ENCODE measurements at places on chromosomes 12 and 14.

DNA sequence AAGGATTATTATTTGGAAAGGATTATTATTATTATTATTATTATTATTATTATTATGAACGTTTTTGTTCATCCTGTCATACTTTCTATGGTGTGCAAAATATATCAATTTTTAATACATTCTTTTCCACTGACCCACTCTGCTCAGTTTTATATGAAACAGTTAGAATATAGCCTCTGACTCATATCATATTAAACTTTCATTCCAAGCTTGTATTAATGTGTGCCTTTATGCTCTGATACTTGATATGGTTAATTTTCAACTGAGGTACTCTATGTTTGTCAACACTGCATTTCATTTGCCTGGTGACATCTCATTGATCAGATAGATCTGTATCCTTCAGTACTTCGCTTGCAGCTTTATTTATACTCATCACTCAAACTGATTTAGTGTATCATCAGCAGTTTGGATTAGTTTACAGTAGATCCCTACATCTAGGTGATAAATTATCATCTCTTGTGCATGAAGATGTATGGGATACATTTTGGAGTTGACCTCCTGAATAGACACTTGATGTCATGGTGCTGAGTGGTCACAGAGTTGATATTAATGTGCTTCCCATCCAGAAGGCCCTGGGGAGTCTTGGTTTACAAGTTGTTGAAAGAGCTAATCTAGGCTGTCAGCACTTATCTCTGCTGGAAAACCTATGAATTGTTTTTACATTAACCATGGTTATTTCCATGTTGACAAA, 271.8 kb downstream of the TRHDE start:
- H3K4me1 ChIP-seq = no peaks in the 10 kb centered on the region
- no peaks in the 10 kb centered on the region for H3K36me3 ChIP-seq
- H3K27ac ChIP-seq = no peak overlapping the region
- DNase-seq = no peak
- no peaks in the 10 kb centered on the region for H3K27me3 ChIP-seq
- H3K4me3 ChIP-seq = no peak overlapping the region

DNA sequence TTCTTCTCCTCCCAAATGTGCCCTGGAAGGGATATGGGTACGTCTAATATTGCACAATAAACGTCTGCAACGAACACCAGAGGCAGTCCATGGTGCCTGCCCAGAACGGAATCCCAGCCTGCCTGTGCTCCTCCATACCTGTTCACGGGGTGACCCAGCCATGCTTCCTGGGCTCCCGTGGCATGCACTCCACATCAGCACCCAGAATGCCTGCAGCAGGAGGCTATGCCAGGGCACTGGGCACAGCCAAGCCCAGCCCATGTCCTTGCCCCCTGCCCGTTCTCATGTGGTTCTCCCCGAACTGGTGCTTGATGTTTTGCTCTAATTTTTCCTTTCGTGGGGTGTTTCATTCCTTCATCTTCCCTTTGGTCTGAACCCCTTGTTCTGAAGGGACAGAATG, 404.3 kb downstream of the BCL11B start:
- H3K4me1 ChIP-seq = no peaks in the 10 kb centered on the region
- H3K4me3 ChIP-seq = no peak overlapping the region
- H3K27me3 ChIP-seq = no peaks in the 10 kb centered on the region
- no peak overlapping the region for H3K27ac ChIP-seq
- DNase-seq = no peak
- H3K36me3 ChIP-seq = no peaks in the 10 kb centered on the region

DNA sequence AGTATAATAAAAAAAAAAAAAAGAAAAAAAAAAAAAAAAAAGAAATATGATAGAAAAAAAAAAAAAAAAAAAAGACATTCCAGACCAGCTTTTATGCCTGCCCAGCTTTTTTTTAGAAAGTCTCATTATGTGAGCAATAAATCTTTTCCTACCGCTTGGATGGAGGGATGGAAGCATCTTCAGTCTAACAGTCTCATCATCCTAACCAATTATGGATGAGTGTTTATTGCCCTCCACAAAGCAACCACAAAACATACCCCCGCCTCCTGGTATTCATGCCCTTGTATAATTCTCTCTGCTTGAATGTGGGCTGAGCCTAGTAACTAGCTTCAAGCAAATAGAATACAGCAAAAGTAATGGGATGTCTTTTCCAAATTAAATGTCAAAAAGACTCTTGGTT, 33.7 kb upstream of the ADAMTS20 start:
- H3K36me3 ChIP-seq = no peaks in the 10 kb centered on the region
- no peak overlapping the region for H3K27ac ChIP-seq
- no peaks in the 10 kb centered on the region for H3K27me3 ChIP-seq
- H3K4me1 ChIP-seq = no peaks in the 10 kb centered on the region
- H3K4me3 ChIP-seq = no peak overlapping the region

DNA sequence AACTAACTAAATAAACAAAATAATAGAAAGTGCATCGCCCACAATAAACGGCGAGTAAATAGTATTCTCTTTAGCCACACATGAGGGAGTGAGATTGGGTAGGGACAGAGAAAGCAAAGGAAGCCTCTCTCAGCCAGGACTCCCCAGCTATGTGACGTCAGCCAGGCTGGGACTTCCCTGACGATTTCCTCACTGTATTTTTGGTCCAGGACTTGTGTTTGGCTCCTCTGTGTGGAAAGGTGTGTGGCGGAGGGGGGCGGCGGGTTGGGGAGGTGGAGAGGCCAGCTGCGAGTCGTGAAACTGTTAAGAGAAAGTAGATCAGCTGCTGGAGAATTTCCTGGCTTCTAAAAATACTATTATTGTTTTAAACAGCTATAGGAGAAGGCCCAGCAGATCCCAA, 1124.6 kb downstream of the AACS start:
- no peak overlapping the region for H3K4me3 ChIP-seq
- peaks cover 15% of the 10 kb centered on the region for H3K27me3 ChIP-seq
- H3K36me3 ChIP-seq = no peaks in the 10 kb centered on the region
- DNase-seq = peak; percentile 39

DNA sequence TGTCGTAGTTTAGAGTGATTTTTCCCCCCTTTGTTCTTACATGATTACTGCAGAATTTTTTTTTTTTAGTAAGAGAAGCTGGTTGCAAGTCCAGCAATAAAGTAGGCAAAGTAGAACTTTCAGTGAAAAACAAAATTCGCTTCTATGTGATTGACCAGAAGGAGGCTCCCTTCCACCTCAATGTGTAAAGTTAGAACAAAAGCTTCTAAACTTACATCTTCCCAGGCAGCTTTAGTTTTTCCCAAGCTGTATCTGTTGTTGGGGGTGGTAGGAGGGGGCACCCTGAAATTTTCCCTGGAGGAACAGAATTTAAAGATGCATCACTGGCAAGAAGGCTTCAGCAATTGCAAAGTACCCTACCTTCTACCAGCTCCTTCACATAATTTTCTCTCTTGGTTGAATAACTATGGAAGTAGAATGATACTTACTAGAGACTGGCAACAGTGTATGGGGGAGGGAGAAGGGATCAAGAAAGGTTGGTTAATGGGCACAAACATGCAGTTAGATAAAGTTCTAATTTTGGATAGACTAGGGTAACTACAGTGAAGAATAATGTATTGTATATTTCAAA, 87.3 kb upstream of the E2F7 start:
- no peaks in the 10 kb centered on the region for H3K4me1 ChIP-seq
- no peak overlapping the region for H3K4me3 ChIP-seq
- no peaks in the 10 kb centered on the region for H3K27me3 ChIP-seq
- peak; percentile 64 for DNase-seq

- H3K4me1 ChIP-seq = peaks cover 21% of the 10 kb centered on the region
- H3K27me3 ChIP-seq = peaks cover 63% of the 10 kb centered on the region
- no peak overlapping the region for H3K4me3 ChIP-seq
- DNase-seq = no peak
- H3K27ac ChIP-seq = no peak overlapping the region
These were observed 119.2 kb downstream of the AACS start for GRCh38 chr12:125184213-125184967.

DNA sequence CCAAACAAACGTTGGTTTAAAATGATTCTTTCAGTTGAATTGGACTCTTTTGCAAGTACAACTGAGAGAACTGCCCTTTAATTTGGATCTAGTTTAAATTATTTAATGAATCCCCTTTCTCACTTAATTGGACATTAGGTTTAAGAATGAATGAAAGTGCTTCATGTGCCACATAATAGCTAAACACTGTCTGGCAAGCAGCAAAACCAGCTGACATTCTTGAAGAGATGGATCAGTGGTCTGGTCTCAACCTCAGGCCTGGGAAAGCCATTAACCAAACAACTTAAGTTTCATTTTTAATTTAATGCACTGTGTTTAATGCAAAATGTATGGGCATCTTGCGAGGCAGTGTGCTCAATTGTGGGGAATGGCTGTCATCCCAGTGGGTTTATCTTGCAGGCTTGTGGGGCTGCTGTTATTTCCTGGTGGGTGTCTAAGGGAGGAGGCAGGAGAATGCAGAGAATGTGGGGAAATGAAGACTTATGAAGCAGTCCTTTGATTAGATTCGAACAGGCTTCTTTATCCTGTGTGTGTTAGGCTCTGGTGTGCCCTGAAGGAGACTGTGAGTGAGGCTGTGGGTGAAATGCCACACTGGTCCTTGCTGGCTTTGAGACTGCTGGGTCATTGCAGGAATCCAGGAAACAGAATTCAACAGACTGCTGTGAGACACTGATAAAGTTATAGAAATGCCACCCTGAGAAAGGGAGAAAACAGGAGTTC, 144.1 kb upstream of the PELI2 start:
- H3K36me3 ChIP-seq = no peaks in the 10 kb centered on the region
- H3K27ac ChIP-seq = no peak overlapping the region
- no peak overlapping the region for H3K4me3 ChIP-seq
- peak; percentile 42 for DNase-seq

DNA sequence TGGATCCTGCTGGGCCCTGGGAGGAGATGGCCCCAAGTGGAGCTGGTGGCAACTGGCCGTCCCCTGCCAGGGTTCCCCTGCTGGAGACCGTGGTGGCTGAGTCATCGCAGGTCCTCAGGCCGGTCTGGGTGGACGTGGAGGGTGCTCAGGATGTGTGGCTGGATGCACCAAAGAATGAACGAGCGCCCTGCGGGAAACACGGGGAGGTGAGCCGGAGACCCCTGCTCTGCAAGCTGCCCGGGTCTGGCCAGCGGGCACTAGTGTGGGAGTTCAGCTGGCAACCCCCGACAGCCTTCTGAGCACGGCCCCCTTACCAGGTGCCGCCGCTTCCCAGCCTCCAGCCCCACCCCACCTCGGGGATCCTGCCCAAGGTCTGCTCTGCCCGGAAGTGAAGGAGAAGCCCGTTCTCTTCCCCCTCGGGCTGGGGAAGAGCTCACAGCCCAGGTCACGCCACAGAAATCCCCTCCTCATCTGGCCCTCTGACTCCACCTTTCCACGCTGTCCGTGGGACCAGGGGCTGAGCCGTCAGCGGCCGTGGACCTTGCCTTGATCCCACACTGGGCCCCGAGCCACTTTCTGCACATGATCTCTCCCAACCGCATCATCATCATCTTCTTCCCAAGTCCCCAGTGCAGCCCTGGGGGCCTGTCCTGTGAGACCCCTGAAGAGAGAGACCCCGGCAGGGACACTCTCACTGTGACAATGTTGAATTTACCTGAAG, 165.5 kb downstream of the KIF26A start:
- no peak for DNase-seq
- no peaks in the 10 kb centered on the region for H3K36me3 ChIP-seq
- H3K4me3 ChIP-seq = no peak overlapping the region
- peaks cover 4% of the 10 kb centered on the region for H3K27me3 ChIP-seq
- no peak overlapping the region for H3K27ac ChIP-seq

GRCh38 chr12:19639781-19640415, 200.6 kb downstream of the AEBP2 start:
- no peak overlapping the region for H3K27ac ChIP-seq
- peaks cover 4% of the 10 kb centered on the region for H3K4me1 ChIP-seq
- DNase-seq = peak; percentile 30
- H3K4me3 ChIP-seq = no peak overlapping the region
- no peaks in the 10 kb centered on the region for H3K27me3 ChIP-seq

DNA sequence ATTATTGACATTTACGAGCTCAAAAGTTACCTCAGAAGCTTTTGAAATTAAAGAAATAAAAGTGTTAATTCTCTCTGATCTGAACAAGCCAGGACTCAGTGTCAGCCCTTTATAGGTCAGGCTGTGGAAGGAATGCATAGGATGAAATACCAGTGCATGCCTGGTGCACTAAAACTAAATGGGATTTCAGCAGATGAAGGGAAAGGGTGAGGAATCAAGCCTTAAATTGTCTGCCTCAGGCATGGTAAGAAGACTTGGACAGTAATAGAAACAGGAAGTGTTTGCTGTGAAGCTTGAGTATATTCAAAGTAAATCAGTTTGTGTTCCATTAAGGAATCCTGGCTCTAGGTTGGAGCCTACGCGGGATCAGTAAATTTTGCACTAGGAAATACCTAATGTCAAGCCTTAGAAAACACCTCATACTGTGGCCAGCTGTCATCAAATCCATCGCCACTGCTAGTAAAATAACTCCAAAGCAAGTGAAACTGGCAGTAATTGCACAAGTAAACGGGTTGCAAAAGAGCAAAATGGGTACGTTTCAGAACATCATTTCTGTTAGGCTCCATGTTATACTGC, 76.3 kb downstream of the PDE3A start:
- H3K27ac ChIP-seq = peak overlapping the region; percentile 25
- no peak overlapping the region for H3K4me3 ChIP-seq
- H3K27me3 ChIP-seq = no peaks in the 10 kb centered on the region

DNA sequence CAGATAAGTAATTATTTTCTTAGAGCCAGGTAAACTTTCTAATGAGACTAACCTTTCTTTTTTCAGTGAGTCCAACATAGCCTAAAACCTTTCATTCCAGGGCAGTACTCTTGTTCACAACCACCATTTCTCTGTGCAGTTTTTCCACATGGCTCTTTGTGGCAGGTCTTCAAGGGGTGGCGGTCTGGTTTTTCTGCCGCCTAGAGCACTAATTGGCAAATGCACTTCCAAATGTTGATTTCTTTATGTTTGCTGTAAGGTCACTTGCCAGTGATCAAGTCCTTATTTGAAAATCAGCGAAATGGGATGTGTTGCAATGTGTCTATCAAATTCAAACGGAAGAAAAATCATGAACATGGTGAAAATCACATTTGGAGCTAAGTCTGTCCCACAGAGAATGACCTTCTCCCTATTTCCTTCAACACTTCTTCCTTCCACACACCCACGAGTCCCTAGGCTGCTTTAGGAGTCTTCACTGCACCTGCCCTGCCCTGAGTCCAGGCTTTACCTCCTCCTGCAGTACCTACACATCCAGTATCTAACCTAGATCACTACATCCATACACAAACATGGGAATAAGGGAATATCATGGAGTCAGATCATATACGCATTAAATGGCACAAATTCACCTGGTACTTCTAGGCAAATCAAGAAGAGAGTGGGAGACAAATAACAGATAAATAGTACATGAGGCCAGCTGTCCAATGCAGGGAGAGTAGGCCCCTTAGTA, 1.9 kb downstream of the SRGAP1 start:
- H3K27me3 ChIP-seq = peaks cover 2% of the 10 kb centered on the region
- peak overlapping the region; percentile 3 for H3K4me3 ChIP-seq
- DNase-seq = no peak
- peaks cover 9% of the 10 kb centered on the region for H3K4me1 ChIP-seq
- peak overlapping the region; percentile 13 for H3K27ac ChIP-seq

DNA sequence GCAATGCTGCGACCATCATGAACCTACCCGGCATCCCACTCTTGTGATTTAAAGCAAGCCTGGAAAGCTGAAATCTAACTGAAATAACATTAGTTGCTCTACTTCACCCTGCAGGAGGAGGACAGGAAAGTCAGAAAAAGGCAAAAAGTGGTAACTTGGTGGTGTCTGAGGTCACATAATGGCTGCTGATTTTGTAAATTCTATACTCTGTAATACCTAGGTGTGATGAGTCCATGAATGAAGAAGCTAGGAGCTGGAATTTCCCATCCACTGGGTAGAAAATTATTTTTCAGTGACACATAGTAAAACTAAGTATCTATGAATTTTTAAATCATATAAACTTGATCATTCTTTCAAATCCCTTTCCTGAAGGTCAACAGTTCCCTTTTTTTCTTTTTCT, 183.8 kb downstream of the FOXN3 start:
- H3K27me3 ChIP-seq = no peaks in the 10 kb centered on the region
- H3K36me3 ChIP-seq = peaks cover 4% of the 10 kb centered on the region
- no peak overlapping the region for H3K27ac ChIP-seq
- DNase-seq = no peak
- peaks cover 15% of the 10 kb centered on the region for H3K4me1 ChIP-seq
